ENCODE measurements at places on chromosomes 7 and 10.

- DNase-seq = no peak
These were observed 43.7 kb downstream of the ADD3 start for GRCh38 chr10:110051487-110051886.

DNA sequence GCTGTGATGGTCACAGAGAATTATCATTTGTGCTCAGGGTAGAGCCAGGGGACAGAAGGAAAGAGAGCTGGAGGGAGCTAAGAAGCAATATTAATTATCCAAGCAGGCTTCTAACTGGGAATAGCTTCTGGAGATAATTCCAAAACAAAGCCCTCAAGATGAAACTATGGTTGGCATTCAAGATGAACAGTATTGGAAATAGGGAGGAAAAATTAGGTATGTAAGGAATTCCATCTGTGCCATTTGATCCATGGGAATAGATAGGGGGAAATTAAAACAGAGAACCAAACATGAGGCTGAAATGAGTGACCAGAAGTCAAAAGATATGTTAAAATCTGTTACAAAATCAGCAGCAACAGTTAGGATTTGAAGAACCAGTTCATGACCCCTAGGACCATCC is 75.3 kb downstream of the NDUFB2 start:
- DNase-seq = no peak

DNA sequence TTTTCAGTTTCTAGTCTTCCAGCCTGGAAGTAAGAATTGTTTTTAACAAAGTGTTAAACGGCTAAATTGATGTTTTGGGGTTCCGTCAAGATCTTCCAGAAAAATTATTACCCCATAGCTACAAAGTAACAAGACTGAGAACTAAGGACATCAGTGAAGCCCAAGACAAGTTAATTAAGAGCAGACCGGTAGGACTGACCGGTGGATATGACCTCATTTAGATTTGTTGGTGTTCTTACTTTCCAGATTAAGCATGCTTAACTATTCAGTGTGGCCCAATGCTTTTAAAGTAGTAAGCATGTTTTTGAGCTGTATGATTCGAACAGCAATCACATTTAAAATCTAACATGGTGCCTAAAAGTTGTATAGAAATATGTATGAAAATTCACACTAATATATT is 73.1 kb upstream of the RPA3 start:
- DNase-seq = no peak

DNA sequence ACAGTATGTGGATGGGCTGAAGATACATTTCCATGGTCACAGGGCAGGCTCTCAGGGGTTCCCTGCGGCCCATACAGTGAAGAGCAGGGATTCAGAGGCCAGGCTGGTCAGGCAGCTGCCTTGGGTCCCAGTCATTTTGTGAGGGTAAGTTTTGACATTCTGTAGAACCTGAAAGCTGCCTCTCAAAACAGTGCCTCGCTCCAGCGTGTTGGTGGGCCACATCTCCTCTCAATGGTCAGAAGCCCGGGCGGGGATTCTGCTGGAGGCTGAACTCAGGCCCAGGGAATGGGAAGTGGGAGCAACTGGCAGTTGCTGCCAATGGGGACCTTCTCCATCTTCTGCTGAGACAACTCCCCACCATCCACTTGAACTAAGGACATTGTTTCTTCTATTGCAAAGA is 190.0 kb downstream of the PTPN20 start:
- DNase-seq = no peak

DNA sequence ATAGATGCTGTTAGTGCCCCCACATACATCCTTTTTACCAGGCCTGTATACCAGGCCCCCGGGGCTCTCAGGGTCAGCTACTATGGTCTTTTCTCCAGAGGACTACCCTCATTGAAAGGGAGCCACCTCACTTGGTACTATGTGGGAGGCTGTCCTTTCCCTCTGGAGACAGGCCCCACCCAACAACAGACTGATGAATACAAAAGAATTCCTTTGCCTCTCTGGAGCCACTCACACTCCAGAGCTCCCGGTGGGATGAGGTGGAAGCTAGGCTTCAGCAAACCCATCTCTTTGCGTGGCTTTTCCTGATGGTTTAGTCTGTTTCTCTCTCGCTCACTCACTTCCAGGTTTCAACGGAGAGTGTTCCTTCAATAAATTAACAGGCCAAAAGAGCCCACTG is 30.3 kb downstream of the ANKMY2 start:
- DNase-seq = no peak

DNA sequence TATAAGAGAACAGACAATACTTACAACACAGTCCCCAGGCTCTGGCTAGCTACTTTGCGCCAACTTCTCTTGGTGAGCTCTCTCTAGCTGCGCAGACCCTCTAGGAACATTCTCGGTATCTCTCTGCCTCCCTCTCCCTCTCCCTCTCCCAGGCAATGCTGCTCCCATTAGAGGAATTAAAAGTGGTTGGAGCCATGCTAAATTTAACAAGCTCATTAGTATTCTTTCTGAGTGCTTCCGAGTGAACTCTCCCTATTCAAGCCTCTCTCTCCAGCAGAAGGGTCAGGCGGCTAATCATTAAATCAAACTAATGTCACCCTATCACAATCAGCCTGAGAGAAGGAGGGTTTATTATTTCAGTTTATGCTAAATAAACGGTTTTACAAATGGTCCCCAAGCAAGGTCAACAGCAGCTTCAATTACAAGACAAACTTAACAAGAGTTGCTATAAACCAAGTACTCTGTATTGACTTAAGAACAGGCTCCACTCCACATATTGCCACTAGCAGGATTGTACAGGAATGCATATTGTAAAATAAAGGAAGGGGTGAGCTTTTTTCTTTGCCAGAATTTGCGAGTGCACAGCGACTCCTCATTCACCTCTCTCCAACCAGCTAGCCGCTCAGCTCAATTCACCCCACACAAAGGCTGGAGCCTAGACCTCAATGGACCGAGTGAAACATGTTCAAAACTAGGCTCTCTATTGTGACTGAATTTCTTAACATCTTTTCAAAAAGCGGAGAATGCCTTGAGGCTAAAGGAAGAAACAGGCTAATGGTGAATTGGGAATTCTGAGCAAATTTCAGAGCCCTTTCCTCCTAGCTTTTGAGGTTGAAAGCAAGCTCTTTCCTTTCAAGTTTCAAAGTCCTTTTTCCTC is 84.4 kb downstream of the GLI3 start:
- peak; percentile 76 for DNase-seq

DNA sequence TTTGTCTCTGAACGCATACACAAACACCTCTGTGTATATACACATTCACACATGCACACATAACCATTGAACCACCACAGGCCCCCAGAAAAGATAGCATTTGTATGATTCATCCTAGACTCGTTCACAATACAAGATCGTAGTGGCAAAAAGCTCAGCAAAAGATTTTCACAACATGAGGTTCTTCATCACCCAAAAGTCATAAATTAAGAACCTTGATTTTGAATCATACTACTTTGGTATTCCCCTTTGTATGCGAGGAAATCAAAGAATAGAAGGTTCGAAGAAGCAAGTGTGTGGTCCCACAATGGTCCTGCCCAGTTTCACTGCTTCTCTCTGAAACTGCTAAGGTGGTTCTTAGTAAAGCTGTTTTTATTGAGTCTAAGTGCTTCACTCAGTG is 200.7 kb downstream of the CELF2 start:
- DNase-seq = no peak

GRCh38 chr10:88793712-88794299 is 8.7 kb upstream of the LIPM start:
- DNase-seq = no peak

- no peak for DNase-seq
These were observed 1.1 kb downstream of the NANOS1 start for GRCh38 chr10:119030421-119031250.

GRCh38 chr10:2772816-2773631 is 294.3 kb upstream of the PFKP start:
- DNase-seq = peak; percentile 38

GRCh38 chr7:39075210-39075609 is 97.5 kb downstream of the POU6F2 start:
- no peak for DNase-seq

- no peak for DNase-seq
These were observed 1.8 kb downstream of the GRK5 start for GRCh38 chr10:119209035-119209735.

- DNase-seq = peak; percentile 7
These were observed 121.7 kb upstream of the TRIM24 start for GRCh38 chr7:138338361-138338760.

DNA sequence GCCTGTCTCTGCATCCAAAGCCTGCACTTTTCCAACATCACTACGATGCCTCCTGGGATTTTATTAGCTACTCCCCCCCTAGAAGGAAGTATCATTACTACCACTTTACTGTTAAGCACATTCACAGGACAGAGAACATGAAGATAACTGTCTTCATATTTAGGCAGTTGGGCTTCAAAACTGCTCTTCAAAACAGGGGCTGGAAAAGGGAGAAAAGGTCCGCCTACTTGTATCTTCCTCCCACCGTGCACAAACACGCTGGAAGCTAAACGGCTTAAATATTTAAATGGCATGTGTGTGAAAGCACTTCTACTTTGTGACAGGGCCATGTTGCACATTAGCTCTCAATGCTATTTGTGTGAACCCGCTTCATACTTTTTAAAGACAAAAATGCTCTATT is 999 bp downstream of the ITIH5 start:
- no peak for DNase-seq

DNA sequence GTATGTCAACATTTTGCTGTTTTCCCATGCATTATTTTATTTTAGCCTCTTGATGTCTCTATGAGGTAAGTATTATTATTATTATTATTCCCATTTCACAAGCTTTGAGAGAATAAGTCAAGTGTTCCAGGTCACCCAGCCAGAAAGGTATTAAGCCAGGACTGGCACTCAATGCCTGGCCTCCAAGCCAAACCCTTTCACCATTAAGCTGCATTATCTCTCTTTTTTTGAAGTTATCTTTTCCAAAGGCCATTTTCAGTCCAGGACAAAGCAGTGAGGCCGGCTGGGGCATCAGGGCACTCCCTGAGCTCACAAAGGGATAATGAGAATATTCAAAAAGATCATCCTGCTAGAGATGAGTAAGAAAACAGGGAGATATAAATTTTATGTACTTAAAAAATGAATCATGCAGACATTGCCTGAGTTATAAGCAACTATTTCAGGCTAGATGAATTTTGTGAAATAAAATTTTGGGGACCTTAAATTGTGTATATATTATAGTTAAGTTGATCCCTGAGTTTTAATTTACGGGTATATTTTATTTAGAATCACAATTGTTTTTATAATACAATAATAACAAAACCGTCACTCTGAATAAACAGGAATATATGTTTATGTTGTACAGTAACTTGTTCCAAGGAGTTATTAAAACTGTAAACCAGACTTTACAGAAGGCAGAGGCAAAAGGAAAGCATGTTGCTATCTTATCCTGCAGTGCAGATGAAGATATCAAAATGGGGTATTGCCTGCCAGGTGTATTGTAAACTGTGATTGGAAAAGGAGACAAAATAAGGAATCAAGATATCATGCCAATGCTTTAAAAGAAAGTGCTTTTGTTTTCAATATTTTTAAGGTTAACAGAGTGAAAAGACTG is 51.3 kb upstream of the CAV2 start:
- no peak for DNase-seq

DNA sequence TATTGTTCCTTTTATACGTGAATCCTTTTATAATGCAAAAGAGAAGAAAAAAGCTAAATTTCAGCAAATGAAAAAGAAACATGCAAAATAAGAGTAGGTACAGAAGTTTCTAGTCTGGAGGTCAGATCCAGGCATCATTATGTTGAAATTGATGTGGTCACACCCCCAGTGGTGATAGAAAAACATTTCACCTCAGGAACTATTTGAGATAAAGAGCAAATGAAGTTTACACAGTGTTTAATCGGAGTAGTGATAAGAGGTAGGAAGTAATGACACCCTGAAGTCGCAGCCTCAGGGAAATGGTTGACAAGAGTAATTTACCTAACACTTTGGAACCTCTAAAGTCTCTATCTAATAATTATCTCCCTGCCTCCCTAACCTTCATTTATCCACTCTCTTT is 536.0 kb upstream of the STEAP1 start:
- DNase-seq = no peak

DNA sequence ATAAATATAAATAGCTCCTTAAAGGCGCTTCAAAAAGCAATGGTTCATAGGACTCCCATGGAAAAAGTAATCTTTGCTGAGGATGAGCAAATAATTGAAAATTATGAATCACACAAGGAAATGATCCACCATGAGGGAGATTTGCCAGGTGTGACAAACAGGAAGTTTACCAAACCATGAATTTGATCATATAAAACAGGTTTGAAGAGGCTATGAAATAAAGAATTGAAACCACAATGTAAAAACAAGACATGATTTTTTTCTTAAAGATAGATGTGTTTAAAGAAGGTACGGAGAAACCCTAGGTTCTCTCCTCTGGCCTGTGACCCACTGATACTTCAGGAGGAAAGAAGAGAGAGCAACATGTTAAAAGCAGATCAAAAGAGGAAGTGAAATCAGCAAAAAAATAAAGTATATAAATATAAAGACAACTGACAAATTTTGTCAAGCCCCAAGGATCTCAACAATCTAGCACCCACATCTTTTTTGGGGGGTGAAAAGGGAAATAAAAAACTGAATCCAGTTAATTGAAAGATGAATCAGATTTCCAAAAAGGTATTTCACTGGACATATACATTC is 111.3 kb upstream of the ASAH2 start:
- DNase-seq = no peak

GRCh38 chr7:74262639-74263398 is 8.6 kb upstream of the RFC2 start:
- no peak for DNase-seq

GRCh38 chr7:88083883-88084282 is 136.0 kb downstream of the SRI start:
- DNase-seq = no peak

All from right renal cortex interstitium (tissue), 3 donors.